SW480 (cell line): ENCODE measurements at places on chromosomes 4 and X.
A peak's percentile ranks its signal among the peaks of the same experiment; 100 is the strongest.

- no peak for DNase-seq
Measured at GRCh38 chr4:139044291-139044690, 28.7 kb downstream of the NOCT start.

GRCh38 chr4:4624276-4624897 lies 82.5 kb upstream of the STX18 start:
- no peak for DNase-seq

- DNase-seq, result no peak
Measured at GRCh38 chrX:55335296-55335695, 70.6 kb upstream of the PAGE3 start.

- DNase-seq, result no peak
Measured at GRCh38 chr4:128444544-128445302, 157.1 kb upstream of the PGRMC2 start.

- DNase-seq, result peak; percentile 69
Measured at GRCh38 chrX:19684311-19684710, 169.0 kb upstream of the MAP3K15 start.

- DNase-seq, result no peak
Measured at GRCh38 chrX:106220177-106220576, 52.1 kb downstream of the PWWP3B start.

DNA sequence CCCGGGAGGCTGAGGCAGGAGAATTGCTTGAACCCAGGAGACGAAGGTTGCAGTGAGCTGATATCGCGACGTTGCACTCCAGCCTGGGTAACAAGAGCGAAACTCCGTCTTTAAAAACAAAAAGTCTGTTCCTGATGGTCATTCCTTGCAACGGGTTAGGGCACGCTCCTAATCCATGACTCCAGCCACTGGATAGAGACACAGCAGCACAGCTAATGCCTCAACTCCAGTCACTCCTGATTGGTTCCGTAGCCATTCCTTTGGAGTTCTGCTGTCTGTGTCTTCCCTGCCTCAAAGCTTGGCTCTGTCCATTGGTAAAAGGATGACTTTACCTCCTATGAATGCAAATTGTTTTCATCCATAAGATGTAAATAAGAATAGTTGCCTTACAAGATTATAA lies 44.3 kb upstream of the FAM9A start:
- no peak for DNase-seq

DNA sequence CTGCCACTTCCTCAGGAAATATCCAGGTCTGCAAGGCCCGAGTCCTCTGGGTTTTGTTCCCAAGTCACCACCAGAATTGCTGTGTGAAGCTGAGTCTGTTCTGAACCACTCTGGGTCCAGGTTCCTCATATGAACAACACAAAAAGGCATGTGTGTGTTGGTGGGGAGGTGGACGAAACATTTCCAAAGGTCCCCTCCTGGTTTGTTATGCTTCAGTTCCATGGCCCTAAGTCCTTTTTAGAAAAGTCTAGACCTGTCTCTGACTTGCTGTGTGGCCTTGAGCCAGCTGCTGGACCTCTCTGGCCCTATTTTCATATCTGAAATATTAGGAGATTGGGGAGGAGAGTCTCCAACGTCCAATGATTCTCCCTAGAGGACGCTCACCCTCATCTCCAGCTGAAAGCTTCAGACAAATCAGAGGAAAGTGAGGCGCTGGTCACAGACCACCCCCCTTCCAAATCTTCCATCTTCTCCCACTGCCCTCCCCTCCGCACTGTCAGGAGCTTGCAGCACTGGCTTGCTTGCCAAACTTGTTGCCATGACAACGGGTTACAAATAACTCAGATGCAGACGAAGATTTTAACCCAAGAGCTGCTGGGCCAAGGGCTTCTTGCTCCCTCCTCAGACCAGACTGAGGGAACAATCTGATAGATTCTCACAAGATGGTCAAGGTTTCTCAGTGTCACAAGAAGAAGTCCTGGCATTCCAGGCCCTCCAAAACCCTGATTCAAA lies 64.5 kb downstream of the SMC1A start:
- no peak for DNase-seq

DNA sequence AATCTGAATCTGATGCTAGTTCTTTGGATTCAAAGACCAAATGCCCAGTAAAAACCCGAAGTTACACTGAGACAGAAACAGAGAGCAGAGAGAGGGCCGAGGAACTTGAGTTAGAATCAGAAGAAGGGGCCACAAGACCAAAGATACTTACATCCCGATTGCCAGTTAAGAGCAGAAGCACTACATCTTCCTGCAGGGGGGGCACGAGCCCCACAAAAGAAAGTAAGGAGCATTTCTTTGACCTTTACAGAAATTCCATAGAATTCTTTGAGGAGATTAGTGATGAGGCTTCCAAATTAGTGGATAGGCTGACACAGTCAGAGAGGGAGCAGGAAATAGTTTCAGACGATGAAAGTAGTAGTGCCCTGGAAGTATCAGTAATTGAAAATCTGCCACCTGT lies 309.3 kb downstream of the ANK2 start:
- no peak for DNase-seq

DNA sequence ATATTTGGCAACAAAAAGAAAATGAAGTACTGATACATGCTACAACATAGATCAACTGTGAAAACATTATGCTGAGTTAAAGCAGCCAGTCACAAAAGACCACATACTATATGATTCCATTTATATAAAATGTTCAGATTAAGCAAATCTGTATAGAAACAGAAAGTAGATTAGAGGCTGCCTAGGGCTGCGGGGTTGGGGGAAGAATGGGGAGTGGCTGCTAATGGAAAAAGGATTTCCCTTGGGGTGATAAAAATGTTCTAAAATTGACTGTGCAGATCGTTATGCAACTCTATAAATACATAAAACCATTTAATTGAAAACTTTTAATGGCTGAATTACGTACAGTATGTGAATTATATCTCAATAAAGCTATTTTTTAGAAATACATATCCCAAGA lies 46.8 kb downstream of the NEK1 start:
- DNase-seq, result no peak

DNA sequence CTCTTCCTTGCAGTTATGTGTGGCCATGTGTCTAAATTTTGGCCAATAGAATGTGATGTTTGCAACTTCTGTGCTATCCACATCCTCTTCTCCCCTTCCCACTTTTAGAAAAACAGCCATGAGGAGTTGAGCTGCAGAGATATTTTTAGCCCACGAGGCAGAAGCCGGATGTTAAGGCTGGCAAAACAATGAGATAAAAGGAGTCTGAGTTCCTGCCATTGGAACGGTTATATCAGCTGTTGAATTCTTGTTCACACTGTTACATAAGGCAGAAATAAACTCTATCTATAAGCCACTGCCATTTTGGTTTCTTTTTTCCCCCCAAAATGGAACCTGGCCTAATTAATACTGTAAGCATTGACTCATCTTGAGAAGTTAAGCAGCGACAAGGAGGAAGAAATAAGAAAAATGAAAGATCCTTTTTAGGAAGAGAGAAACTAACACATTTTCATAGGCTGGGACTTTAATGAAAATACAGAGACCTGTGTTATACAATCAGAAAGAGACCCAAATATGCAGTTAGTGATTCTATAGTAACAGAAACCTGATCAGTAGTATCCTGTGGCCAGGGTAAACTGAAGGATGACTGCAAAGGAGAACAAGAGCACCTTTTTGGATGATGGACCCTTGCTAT lies 200.5 kb downstream of the INPP4B start:
- no peak for DNase-seq

GRCh38 chr4:84875636-84876371 lies 90.7 kb downstream of the WDFY3 start:
- no peak for DNase-seq

DNA sequence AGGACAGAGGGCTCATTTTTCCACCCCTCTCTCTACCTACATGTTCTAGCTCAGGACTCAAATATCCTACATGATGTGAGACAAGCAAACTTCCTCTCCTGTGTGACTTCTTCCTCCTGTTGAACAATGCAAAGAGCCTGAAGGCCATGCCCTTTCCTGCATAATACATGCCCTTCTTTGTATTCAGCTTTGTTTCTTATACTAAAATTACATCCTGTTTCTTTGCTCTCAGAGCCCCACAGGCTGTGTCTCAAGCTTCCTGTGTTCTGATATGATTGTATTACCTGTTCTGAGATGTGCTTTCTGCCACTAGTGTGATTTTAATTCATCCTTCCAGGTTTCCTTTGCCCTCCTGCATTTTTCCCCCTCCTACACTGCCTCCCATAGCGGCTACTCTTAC lies 166.4 kb upstream of the AFF2 start:
- no peak for DNase-seq

DNA sequence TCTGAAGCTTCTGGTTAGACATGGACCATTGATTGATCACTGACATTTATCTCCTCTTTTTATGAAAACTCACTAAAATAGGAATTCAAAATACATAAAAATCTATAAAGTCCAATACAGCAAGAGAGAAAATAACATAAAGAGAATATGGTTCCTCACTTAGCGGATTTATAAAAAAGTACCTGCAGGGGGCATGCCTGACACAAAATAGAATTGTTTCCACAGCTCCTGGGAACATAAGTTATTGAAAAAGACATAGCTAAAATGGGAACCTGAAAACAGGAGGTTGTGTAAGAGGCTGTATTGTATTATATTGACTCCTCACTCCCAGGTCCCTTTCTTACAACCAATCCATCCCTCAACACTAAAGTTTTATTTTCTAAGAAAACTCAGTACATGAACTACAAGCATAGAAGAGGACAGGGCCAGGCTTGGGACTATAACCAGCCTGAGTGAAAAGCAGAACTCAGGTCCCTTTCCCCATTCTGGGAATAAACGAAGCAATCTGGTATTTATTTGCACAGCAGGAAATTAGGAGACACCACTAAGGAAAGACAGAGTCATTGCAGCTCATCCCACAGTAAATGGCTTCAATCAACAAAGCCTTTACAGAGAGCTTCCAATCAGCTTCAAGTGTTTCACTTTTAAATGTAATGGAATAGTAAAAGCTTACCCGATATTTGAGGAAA lies 121.1 kb upstream of the NDST4 start:
- DNase-seq, result peak; percentile 16

- DNase-seq, result no peak
Measured at GRCh38 chrX:143757887-143758286, 37.3 kb upstream of the SPANXN2 start.

DNA sequence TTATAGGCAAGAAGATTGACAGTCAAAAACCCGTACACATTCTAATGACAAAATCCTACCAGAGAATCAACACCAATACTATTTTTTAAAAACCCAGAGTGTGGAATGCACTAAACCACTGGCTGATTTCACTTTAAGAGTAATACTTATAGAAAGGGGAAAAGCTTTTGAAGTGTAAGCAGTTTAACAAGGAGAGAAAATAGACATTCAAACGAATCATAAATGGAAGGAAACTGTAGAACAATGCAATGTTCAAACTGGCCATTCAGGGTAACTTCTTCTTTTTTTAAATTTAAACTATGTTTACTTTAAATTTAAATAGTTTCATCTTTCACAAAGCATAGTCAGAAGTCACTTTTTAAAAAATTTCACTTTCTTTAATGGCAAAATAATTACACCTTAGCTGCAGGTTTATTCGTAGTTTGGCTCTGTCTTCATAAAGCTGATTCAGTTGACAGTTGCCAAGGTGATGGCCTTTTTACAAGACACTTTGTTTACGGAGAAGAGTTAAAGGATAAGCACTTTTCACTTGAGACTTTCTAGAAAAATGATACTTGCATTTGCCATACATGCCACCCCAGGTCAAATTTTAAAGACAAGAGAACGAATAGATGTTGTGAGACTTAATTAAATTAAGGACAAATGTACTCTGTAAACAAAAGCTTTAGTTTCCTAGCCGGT lies 82.4 kb upstream of the KLF3 start:
- DNase-seq, result no peak
